CD4-positive, alpha-beta memory T cell (primary cell): ENCODE measurements at places on chromosomes 5 and 9.
A peak's percentile ranks its signal among the peaks of the same experiment; 100 is the strongest.

GRCh38 chr5:39175273-39175955 lies 43.9 kb downstream of the FYB1 start:
- H3K4me3 ChIP-seq, result peak overlapping the region; percentile 5
- no peaks in the 10 kb centered on the region for H3K36me3 ChIP-seq
- no peaks in the 10 kb centered on the region for H3K27me3 ChIP-seq
- H3K4me1 ChIP-seq, result peaks cover 100% of the 10 kb centered on the region
- H3K27ac ChIP-seq, result peak overlapping the region; percentile 57
- DNase-seq, result peak; percentile 81

DNA sequence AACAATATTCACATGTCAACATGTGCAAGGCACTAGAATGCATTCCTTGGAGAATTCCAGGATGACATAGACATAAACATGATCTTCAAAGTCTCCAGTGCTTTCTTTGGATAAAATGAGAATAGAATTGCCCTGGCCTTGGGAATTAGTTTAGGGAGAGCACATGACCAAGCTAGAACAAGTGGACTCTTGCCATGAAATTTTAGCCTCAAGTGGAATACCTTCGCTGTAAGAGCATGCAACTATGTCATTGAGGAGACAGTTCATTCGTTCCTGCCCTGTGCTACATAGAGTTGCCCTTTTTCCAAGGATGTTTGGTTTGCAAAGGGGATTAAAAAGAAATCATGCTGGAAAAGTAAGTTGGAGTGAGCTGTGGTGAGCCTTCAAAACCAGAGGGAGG lies 42.7 kb downstream of the ZFAND5 start:
- DNase-seq, result no peak
- H3K36me3 ChIP-seq, result no peaks in the 10 kb centered on the region
- no peak overlapping the region for H3K4me3 ChIP-seq
- H3K27ac ChIP-seq, result no peak overlapping the region
- no peaks in the 10 kb centered on the region for H3K4me1 ChIP-seq
- no peaks in the 10 kb centered on the region for H3K27me3 ChIP-seq

- no peak for DNase-seq
- H3K4me1 ChIP-seq, result no peaks in the 10 kb centered on the region
- no peaks in the 10 kb centered on the region for H3K36me3 ChIP-seq
- no peaks in the 10 kb centered on the region for H3K27me3 ChIP-seq
- H3K4me3 ChIP-seq, result no peak overlapping the region
Observed at GRCh38 chr5:22505891-22506290, 347.3 kb downstream of the CDH12 start.

GRCh38 chr5:179610109-179610902 lies 13.2 kb downstream of the HNRNPH1 start:
- H3K4me1 ChIP-seq, result peaks cover 59% of the 10 kb centered on the region
- no peaks in the 10 kb centered on the region for H3K27me3 ChIP-seq
- no peak for DNase-seq
- H3K4me3 ChIP-seq, result no peak overlapping the region
- no peak overlapping the region for H3K27ac ChIP-seq

DNA sequence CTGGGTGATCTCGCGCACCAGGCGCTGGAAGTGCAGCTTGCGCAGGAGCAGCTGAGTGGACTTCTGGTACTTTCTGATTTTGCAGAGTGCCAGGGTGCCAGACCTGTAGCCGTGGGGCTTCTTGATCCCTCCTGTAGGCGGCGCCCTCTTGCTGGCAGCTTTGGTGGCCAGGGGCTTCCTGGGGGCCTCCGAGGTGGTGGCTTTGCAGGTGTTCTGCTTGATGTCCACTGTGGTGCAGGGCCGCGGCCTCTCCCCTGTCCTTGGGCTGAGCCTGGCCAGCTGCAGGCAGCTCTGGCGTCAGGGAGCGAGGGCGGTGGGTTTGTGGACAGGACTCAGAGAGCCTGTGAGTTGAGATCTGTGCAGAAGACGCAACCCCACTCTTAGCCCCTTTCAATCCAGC lies 36.1 kb downstream of the TAF11L14 start:
- H3K4me3 ChIP-seq, result no peak overlapping the region
- no peaks in the 10 kb centered on the region for H3K36me3 ChIP-seq
- no peaks in the 10 kb centered on the region for H3K27me3 ChIP-seq
- H3K4me1 ChIP-seq, result no peaks in the 10 kb centered on the region
- no peak overlapping the region for H3K27ac ChIP-seq
- no peak for DNase-seq

DNA sequence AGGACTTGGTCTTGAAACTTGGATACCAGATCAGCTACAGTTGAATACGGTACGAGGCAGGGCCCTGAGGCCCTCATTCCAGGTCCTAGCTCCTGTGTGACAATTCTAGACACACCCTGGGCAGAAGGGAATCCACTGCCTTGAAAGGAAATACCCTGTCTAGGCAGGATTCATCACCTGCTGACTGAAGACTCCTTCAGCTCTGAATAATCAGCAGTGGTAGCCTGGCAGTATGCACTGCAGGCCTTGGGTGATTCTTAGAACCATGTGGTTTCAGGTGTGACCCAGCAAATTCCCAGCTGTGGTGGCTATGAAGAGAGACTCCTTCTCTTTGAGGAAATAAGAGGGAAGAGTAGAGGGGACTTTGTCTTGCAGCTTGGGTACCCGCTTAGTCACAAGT lies 17.2 kb upstream of the EFNA5 start:
- no peak for DNase-seq
- H3K36me3 ChIP-seq, result no peaks in the 10 kb centered on the region
- H3K27me3 ChIP-seq, result no peaks in the 10 kb centered on the region
- H3K27ac ChIP-seq, result no peak overlapping the region
- no peaks in the 10 kb centered on the region for H3K4me1 ChIP-seq
- no peak overlapping the region for H3K4me3 ChIP-seq

GRCh38 chr5:19241690-19242089 lies 746.3 kb downstream of the CDH18 start:
- no peaks in the 10 kb centered on the region for H3K4me1 ChIP-seq
- H3K27ac ChIP-seq, result no peak overlapping the region
- no peak for DNase-seq
- H3K27me3 ChIP-seq, result no peaks in the 10 kb centered on the region
- H3K36me3 ChIP-seq, result no peaks in the 10 kb centered on the region
- H3K4me3 ChIP-seq, result no peak overlapping the region

GRCh38 chr9:16901590-16901989 lies 31.1 kb upstream of the BNC2 start:
- no peak overlapping the region for H3K4me3 ChIP-seq
- no peak overlapping the region for H3K27ac ChIP-seq
- H3K36me3 ChIP-seq, result no peaks in the 10 kb centered on the region
- no peaks in the 10 kb centered on the region for H3K4me1 ChIP-seq
- no peaks in the 10 kb centered on the region for H3K27me3 ChIP-seq

DNA sequence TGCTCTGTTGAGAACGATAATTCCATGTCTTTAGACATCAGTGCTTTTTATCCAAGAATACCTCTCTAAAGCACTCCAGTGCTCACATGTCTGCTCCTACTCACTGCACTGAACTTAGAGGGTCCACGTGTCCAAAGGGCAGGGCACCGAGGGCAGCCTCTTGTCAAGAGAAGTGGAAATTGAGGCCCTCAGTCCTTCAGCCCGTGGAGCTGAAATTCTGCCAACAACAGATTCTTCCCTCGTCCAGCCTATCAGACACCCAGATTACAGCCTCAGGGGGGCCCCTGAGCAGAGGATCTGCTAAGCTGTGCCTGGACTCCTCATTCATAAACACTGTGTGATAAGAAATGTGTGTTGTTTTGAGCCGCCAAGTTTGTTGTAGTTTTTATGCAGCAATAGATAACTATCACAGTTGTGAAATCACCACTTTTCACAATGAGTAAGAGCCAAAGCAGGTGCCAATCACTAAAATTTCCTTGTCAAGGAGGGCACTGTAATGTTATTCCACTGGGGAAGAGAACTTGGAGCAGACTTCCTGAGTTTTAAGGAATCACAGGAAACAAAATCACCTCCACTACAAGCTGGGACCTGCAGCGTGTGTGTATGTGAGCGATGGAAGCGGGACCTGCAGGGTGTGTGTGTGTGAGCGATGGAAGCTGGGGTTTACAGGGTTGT lies 58.8 kb upstream of the IGFBPL1 start:
- no peaks in the 10 kb centered on the region for H3K4me1 ChIP-seq
- H3K27me3 ChIP-seq, result no peaks in the 10 kb centered on the region
- no peak for DNase-seq

DNA sequence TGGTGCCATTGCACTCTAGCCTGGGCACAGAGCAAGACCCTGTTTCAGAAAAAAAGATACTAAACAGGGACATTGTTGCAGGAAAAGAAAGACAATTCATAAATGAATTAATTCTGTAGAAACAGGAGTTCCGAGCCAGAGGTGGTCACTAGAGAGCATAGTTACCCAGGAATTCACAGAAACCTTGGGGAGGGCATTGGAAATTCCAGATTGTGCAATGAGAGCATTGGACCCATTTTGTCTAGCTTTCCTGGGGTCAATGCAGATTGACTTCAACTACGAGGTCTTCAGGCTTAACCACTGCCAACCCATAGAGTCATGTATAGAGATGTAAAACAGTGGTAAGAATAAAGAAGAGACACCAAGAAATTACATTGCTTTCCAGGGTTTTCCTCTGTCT lies 63.1 kb downstream of the ABHD17B start:
- H3K27me3 ChIP-seq, result no peaks in the 10 kb centered on the region
- no peak overlapping the region for H3K4me3 ChIP-seq
- no peak for DNase-seq
- H3K4me1 ChIP-seq, result no peaks in the 10 kb centered on the region
- no peaks in the 10 kb centered on the region for H3K36me3 ChIP-seq

GRCh38 chr5:146193285-146193684 lies 10.1 kb upstream of the RBM27 start:
- no peak overlapping the region for H3K27ac ChIP-seq
- no peaks in the 10 kb centered on the region for H3K4me1 ChIP-seq
- no peak for DNase-seq
- H3K27me3 ChIP-seq, result no peaks in the 10 kb centered on the region
- H3K36me3 ChIP-seq, result no peaks in the 10 kb centered on the region
- no peak overlapping the region for H3K4me3 ChIP-seq

DNA sequence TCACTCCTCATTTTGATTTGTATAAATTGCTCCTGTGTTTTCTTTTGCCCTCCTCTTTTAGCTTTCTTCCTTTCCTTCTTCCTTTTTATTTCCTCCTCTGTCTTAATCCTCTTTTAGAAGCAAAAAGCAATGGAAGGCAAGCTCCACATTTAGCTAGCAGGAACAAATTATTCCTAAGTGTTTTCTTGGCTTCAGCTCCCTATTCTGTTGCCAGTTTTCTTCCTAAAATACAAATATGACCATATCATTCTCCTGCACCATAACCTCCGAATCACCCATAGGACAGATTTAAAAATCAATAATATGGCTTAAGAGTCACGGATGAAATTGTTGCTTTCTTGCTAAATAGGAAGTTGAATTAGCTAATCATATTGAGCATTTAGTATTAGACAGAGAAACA lies 49.4 kb downstream of the GRIN3A start:
- no peaks in the 10 kb centered on the region for H3K27me3 ChIP-seq
- H3K36me3 ChIP-seq, result no peaks in the 10 kb centered on the region
- H3K4me1 ChIP-seq, result no peaks in the 10 kb centered on the region
- no peak overlapping the region for H3K27ac ChIP-seq
- no peak overlapping the region for H3K4me3 ChIP-seq

GRCh38 chr5:10442576-10442975 lies 897 bp downstream of the ROPN1L start:
- no peak for DNase-seq
- H3K36me3 ChIP-seq, result no peaks in the 10 kb centered on the region
- H3K4me3 ChIP-seq, result no peak overlapping the region
- H3K4me1 ChIP-seq, result peaks cover 57% of the 10 kb centered on the region
- peak overlapping the region; percentile 53 for H3K27ac ChIP-seq
- no peaks in the 10 kb centered on the region for H3K27me3 ChIP-seq

DNA sequence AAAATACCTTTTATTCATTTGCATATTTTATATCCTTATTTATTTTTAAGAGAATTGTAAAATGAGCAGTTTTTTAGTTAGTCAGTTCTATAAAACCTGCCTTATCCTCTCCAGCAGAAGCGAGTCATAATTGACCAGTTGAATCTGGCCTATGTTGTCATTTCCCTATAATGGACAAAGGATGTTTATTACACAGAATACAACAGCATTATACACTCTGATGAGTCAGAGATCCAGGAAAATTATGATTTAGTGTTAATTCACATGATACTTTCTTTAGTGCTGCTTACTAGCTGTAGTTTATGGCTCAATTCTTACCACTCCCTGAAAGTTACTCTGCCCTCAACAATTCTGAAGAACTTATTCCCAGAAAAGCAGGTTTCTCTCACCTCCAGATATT lies 26.8 kb upstream of the LURAP1L start:
- H3K36me3 ChIP-seq, result no peaks in the 10 kb centered on the region
- H3K27ac ChIP-seq, result no peak overlapping the region
- no peaks in the 10 kb centered on the region for H3K4me1 ChIP-seq

DNA sequence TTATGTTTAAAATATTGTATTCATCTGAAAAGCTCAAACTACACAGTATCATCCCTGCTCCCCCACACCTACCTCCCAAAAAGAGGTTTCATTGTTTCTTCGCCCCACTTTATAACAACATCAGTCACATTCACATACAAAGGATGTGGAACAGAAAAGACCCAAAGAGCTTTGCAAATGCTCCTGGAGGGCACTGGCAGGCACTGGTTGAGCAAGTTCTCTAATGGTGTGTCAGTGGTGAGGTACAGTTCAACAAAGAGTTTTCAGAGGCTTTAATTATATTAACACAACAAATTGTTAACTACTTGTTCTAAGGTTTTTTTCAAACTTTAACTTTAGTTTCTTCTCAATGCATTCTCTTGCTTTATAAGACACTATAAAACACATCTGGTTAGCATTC lies 54.1 kb upstream of the ECM2 start:
- DNase-seq, result no peak
- H3K36me3 ChIP-seq, result no peaks in the 10 kb centered on the region
- H3K4me1 ChIP-seq, result no peaks in the 10 kb centered on the region
- no peak overlapping the region for H3K4me3 ChIP-seq
- H3K27ac ChIP-seq, result no peak overlapping the region
- no peaks in the 10 kb centered on the region for H3K27me3 ChIP-seq

DNA sequence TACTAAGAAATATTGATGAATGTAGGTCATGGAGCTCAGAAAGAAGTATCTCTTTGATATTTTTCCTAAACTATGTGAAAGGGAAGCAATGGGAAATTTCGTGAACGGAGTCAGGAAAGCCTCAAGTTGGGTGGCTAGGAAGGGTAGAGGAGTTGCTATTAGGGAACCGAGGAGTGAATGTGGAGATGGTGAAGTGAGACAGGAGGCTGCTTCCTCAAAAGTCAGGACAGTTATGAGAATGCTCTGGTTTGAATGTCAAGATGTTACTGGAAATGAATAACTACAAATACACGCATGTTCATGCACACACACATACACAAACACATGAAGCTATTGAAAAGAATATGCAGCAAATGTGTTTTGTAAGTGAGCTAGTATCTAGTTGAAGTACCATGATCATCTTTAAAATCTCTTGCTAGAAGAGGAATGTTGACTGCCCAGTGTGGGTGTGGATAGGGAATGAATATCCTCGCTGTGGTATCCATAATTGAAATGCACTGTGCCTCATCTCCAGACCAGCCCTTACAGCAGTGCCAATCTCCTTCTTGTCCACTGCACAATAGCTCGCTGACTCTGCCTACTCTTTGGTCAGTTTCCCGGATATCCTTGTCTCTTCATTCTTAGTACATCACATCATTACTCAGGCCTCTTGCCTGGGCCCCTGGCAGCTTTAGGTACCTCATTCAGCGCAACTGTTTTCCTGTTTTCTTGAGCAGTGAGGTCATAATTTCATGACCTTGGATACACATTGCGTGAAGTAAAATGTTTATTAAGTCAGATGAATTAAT lies 21.9 kb upstream of the PDCD1LG2 start:
- H3K4me1 ChIP-seq, result peaks cover 4% of the 10 kb centered on the region
- no peak overlapping the region for H3K4me3 ChIP-seq
- no peaks in the 10 kb centered on the region for H3K36me3 ChIP-seq
- H3K27me3 ChIP-seq, result no peaks in the 10 kb centered on the region
- H3K27ac ChIP-seq, result no peak overlapping the region

- H3K27ac ChIP-seq, result no peak overlapping the region
- no peak overlapping the region for H3K4me3 ChIP-seq
- peaks cover 16% of the 10 kb centered on the region for H3K27me3 ChIP-seq
- DNase-seq, result no peak
Observed at GRCh38 chr5:76954383-76954763, 1.5 kb downstream of the CRHBP start.
